ENCODE measurements at places on chromosomes 5 and 9. TPM values are rescaled to one million over a fixed set of nuclear protein-coding genes. Genes with fewer than 3 reads are reported as not detected.

DNA sequence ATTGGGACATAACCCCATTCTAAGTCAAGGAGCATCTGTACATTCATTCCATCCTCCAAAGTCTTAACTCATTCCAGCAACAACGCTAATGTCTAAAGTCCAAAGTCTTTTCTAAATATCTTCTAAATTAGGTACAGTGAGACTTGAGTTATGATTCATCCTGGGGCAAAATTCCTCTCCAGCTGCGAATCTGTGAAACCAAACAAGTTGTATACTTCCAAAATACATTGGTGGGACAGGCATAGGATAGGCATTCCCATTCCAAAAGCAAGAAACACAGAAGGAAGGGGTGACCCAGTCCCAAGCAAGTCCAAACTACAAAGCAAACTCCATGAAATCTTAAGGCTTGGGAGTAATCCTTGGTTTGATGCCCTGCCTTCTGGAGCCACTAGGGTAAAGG lies 97.6 kb upstream of the FANCC start:
- DNase-seq, result no peak

HRH2 gene
- total RNA-seq, result 12.3 TPM

CERT1 gene
- 24.5 TPM for total RNA-seq

GRCh38 chr9:76425677-76426453 lies 31.6 kb upstream of the RFK start:
- DNase-seq, result no peak

DNA sequence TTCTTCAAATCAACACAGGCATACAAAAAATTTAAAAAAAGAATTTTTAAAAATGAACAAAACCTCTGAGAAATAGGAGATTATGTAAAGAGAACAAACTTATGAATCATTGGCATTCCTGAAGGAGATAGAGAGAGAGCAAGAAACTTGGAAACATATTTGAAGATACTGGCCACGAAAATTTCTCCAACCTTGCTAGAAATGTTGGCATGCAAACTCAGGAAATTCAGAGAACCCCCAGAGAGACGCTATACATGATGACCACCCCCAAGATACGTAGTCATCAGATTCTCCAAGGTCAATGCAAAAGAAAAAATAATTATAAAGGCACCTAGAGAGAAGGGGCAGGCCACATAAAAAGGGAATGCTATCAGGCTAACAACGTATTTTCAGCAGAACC lies 472.5 kb downstream of the MTRR start:
- no peak for DNase-seq

DNA sequence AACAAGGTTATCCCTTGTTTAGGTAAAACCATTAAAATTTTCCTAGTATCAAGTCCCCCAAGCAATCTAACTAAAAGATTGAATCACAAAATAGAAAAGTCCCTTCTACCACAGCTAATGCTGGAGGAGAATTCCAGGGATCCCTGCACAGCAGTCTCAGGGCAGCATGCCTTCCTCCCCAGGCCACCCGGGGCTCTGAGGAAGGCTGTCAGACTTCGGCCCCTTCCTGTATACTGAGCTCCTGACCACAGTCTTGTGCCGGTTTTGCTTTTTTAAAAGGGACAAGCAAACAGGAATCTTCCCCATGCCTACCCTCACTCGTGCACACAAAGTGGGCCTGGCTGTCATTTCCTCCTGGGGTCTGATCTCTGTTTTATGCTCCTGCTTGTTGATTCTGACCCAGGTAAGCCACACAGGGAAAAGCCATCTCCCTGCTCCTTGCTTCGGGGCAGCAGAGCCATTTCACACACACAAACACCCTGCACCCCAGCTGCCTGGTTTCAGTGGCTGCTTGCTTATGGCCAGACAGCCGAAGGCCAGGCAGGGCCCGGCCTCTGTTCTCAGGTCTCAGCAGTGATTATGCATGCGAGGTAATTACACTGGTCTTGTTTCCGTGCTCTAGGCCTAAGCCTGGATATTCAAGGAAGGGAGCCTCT lies 211.9 kb downstream of the NXNL2 start:
- DNase-seq, result no peak

PCDHGC3 gene
- total RNA-seq, result 0.16 TPM

DNA sequence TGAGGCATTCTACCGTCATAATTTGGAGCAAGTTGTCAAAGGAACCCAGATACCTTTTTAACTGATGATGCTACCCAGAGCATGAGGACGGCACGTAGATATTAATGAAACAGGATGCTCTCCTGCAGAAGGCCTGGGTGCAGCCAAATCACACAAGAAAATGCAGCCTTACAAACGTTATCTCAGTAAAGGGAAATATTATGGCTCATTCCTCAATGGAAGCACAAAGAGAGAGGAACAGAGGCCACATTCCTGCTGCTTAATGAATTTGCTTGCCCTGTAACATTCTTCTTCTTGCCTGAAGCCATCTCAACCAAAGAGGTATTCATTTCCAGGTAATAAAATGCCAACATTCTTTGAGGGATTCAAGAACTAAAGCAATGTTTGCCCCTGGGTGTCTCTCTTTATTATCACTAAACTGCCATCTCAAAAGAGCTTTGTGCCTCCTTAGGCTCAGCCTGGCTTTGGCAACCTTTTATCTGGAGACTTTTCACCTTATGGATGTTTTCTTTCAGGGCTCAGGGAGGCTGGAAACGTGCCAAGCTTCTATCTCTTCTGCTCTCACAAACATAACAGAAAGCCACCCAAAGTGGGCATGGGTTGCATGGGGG lies 92.9 kb downstream of the TNC start:
- DNase-seq, result no peak

DNA sequence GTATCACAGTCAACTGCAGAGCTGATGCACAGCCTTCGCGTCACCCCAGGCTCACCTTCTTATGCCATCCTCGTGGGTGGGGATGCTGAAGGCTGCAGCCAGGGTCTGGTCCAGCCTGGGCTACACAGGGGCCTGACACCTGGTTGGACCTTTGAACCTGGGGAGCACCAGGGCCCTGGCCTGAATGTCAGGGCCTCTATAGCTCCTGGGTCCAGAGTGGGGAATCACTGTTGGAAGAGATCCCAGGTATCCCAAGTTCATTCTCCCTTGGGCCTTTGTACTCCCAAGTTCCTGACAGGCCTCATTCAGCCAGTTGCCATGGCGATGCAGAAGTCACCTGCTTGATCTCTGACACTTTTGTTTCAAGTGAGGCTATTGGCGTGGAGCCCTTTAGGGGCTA lies 43.8 kb downstream of the ZNF618 start:
- no peak for DNase-seq

DNA sequence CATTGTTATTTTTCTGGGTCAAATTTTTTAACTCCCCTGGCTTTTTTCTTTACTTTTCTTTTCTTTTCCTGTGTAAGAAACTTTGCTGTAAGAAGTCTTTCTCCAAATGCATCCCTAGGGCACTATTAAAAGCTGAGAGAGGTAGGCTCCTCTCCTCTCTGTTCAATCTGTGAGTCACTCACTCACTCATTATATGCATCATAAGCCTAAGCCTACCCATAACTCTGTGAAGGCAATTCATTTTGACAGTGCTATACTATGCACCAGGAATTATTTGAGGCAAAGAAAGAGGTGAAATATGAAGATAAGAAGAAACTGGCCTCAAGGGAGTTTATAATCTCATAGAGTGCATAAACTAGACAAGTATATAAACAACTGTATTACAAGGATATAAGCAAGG lies 67.9 kb upstream of the PRR16 start:
- no peak for DNase-seq

CXCL14 gene
- not detected for total RNA-seq

- no peak for DNase-seq
Measured at GRCh38 chr5:81632679-81633078, 118.2 kb downstream of the SSBP2 start.

DNA sequence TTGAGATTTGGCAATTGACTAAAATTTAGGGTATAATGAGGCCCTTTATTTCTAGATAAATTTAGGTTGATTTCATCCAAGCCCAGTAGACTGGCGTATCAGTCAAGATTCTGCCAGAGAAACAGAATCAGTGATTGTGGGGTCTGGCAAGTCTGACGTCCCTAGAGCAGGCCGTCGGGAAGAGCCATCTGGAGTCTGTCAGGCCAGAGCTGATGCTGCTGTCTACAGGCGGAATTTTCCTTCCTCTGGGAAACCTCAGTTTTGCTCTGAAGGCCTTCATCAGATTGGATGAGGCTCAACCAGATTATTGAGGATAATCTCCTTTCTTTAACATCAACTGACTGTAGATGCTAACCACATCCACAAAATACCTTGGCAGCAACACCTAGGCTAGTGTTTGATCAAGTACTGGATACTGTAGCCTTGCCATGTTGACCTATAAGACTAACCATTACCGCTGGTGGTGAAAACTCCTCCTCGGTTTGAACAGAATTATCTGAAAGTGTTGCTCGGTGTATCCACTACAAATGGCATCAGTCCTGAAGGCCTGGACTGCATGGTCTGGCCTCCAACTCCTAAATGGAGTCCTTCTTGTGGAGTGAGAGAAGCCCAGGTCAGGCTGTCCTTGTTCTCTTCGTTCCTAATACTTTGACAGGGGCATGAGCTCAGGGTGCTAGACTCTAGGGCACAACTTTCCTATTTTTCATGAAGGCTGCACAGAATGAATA lies 83.2 kb upstream of the ANKH start:
- DNase-seq, result no peak

DNA sequence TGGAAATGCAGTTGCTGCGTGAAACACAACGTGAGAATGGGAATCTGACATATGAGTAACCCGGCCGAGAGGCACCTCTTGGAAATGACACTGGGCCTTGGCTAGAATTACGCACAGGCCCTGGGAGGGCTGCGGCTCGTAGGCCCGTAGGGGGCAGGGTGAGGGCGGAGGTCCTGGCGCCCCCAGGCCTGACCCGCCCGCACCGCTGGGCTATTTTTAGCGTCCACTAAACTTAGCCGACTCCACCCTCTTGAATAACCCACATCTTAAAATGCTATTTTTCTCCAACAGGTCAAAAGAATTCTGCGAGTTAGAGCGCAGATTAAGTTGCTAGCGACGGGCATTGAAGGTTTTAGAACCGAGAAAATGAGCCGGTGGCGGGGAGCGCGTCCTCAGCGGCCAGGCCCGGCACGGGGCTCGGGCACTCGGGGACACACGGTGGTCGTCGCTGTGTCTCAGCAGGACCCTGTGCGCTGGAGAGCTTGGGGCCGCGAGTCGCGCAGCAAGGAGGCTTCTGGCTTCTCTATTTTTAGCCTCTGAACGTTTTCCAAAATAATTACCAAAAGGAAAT lies 168.5 kb downstream of the AUH start:
- peak; percentile 91 for DNase-seq

RBM27 gene
- 68.0 TPM for total RNA-seq

- no peak for DNase-seq
Measured at GRCh38 chr9:127652733-127653132, 40.7 kb downstream of the STXBP1 start.

DNA sequence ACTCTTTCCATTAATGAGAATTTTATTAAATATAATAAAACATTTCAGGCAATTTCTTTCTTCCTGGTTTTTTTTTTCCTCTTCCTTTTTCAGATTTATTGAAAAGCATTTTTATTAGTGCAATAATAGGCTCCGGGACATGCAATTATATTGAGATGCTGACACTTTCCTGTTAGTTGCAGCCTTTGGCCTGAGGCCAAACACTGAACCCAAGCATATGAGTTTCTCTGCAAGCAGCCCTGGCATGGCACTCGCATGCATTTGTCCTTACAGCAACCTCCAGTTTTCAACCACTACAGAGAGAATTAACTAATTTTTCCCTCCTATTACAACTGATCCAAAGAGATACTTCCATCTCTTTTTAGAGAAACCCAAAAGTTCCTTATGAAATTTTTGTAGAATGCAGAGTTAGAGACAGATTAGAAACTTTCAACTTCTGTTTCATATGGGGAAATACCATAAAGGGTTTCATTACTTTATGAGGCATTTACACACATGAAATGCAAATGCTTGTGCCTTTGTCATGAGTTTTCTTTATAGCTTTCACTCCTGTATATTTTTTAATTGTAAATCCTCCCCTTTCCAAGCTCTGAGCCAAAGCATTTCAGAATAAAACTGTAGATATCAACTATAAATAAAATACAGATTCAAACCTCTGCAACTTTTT lies 183.0 kb downstream of the CETN3 start:
- no peak for DNase-seq

- DNase-seq, result no peak
Measured at GRCh38 chr5:389197-389821, 53.7 kb upstream of the EXOC3 start.

GRXCR2 gene
- not detected for total RNA-seq

DNA sequence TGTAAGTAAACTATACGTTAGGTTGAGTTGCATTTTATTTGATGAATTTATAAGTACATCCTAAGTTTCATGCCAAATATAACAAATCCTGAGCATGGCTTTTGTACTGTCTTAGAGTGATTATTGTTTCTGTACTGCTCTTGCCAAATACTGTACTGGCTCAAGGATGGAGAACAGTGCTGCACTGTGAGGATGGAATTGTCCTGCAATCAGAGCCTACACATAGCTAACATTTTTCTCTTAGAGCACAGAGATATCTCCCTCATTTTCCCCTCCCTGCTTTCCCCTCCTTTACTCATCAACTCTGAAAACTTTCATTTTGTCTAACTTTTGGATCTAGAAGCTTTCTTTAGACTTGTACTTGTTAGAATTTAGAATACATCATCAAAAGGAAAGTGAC lies 28.3 kb downstream of the LRRC70 start:
- DNase-seq, result no peak

- DNase-seq, result no peak
Measured at GRCh38 chr9:124355941-124356744, 59.1 kb downstream of the PSMB7 start.

CNTNAP3B gene
- not detected for total RNA-seq

GRCh38 chr5:172686111-172686510 lies 45.0 kb downstream of the NEURL1B start:
- no peak for DNase-seq

- no peak for DNase-seq
Measured at GRCh38 chr9:136994180-136994887, 2.0 kb downstream of the CLIC3 start.

- no peak for DNase-seq
Measured at GRCh38 chr9:35107297-35108290, 4.7 kb upstream of the STOML2 start.

- DNase-seq, result no peak
Measured at GRCh38 chr5:83044926-83045325, 32.3 kb downstream of the TMEM167A start.

EPB41L4A gene
- total RNA-seq, result 0.05 TPM

GRCh38 chr9:103068753-103069152 lies 73.6 kb downstream of the CYLC2 start:
- no peak for DNase-seq

DNA sequence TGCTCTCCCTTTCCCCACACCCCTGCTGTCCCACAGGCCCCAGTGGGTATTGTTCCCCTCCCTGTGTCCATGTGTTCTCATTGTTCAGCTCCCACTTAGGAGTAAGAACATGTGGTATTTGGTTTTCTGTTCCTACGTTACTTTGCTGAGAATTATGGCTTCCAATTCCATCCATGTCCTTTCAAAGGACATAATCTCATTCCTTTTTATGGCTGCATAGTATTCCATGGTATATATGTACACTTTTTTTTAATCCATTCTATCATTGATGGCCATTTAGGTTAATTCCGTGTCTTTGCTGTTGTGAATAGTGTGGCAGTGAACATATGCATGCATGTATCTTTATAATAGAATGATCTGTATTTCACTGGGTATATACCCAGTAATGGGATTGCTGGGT lies 25.6 kb downstream of the FER start:
- no peak for DNase-seq
